Renal cortex interstitium (tissue), 15 donors: ENCODE measurements at places on chromosomes 5 and 9.

DNA sequence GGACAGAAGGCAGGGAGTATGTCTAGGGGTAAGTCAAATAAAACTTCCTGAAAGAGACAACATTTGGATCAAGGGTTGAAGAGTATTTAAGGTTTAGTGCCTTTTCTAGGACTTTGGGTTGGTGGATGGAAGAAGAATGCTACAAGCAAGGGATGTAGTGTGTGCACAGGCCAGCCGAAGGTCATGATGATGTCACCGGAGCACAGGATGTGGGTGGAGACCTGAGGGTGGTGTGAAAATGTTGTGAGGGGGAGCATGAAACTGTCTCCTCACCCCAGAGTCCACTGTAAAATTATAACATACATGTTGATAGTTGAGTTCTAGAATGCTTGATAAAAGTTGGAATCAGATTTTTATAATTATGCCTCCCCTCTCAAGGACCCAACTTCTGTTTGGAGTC lies 553.3 kb upstream of the SGCD start:
- DNase-seq: no peak

DNA sequence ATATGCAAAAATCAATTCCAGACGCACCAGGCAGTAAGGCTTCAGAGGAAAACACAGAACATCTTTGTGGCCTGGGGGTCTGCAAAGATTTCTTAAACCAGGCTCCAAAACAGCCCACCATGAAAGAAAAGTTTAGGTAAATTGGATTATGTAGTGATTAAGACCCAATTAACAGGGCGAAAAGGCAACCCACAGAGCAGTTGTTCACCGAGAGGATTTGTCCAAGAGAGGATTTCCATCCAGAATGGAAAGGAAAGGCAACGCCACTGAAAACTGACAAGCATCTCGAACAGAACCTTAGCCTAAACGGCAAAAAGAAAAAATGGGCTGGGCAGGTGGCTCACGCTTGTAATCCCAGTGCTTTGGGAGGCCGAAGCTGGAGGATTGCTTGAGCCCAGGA lies 37.4 kb downstream of the GLT6D1 start:
- no peak for DNase-seq

- no peak for DNase-seq
Observed at GRCh38 chr9:91349115-91349555, 12.6 kb downstream of the AUH start.

DNA sequence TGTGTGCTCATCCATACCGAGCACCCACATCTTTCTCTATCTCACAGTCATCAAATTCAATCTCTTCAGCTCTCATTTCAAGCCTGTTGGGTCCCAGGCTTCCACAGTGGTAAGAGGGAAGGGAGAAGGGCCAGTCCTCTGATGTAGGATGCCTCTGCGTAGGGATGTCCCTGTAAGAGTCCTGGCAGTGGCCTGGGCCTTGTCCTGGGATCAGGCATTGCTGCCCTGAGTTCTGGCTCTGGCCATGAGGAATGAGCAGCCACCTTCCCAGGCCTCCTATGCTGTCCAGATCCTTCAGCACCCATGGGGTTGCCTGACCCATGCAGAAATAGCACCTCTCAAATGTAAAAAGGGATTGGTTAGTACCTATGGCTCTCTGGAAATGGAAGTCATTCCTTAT lies 121.2 kb downstream of the EFNA5 start:
- no peak for DNase-seq

- no peak for DNase-seq
Observed at GRCh38 chr5:114223866-114224265, 138.0 kb upstream of the KCNN2 start.

GRCh38 chr9:121499427-121500164 lies at the start of gene GGTA1:
Gene GGTA1 (minus strand): TSS chr9:121499844. CDS start chr9:121467922, 31,922 bp downstream.
- DNase-seq: no peak

GRCh38 chr9:137987244-137988030 lies 109.9 kb downstream of the CACNA1B start:
- no peak for DNase-seq

GRCh38 chr5:40399349-40399748 lies 280.4 kb upstream of the PTGER4 start:
- DNase-seq: no peak

DNA sequence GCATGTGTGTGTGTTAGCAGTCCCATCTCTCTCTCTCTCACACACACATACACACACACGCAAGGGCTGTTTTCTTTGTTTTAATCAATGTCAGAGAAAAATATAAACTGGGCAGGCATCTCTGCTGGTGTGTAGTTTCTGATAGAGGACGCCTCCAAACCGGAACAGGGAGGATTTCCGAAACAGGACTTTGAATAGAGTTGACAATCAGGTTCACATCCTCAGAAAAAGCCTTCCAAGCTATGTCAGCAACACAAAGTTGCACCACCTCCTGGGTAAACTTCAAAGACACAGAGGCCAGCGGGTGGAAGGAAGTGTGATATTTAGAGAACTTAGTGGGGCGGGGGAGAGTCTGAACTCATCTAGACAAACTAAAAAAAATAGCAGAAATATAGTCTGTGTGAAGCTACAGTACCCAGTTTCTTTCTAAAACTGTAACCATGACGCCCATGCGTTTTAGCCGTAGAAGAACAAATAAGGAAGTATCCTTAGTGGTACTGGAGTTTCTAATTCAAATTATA lies 1.2 kb downstream of the ST8SIA4 start:
- DNase-seq: no peak

- DNase-seq: no peak
Observed at GRCh38 chr5:95801961-95802360, 20.6 kb downstream of the GLRX start.

DNA sequence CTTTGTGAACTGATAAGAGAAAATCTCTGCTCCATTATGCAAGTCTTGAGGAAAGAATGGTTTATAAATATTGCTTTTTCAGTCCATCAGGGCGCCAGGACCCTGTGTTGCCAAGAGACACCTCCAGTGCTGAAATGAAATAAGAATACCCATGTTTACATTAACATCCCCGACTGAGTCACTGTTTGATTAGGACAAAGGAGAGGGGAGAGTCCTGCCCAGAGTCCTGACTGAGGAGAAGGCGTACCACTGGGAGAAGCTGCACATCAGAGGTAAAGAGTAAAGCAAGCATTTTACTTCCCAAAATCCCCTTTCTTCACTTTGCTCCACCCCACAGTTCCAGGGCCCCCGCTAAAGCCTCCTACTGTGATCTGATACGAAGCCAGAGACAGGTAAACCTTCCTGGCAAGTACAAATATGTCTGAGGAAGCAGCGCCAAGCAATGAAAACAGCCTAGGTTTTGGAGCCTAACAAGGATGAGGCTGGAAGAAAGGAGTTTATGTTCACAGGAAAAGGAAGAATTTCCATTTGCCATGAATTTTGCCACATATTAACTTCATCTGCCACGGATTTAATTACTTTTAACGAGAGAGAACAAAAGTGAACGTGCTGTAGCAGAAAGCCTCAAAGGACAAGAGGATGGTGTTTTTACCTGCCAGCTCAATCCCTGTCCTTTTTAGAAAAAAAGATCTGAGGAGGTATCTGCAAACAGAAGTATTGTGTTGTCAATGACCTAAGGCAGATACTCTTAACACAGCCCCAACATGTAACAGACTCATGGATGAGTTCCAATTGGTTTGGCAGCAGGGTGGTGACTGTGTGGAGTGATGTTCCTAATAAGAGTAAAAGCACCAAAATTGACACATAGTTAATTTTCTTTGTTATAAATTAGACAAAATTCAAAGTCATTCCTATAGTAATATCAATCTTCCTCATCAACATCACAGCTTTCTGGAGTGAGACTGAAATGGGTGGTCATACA lies 209.4 kb upstream of the TLE4 start:
- no peak for DNase-seq

- DNase-seq: no peak
Observed at GRCh38 chr5:115557667-115558387, 13.3 kb upstream of the FEM1C start.

GRCh38 chr5:74673011-74673790 lies 11.8 kb upstream of the HEXB start:
- no peak for DNase-seq

- DNase-seq: no peak
Observed at GRCh38 chr9:16794871-16795639, 75.4 kb downstream of the BNC2 start.

- peak; percentile 94 for DNase-seq
Observed at GRCh38 chr5:91384671-91385430, 1.7 kb upstream of the ARRDC3 start.

DNA sequence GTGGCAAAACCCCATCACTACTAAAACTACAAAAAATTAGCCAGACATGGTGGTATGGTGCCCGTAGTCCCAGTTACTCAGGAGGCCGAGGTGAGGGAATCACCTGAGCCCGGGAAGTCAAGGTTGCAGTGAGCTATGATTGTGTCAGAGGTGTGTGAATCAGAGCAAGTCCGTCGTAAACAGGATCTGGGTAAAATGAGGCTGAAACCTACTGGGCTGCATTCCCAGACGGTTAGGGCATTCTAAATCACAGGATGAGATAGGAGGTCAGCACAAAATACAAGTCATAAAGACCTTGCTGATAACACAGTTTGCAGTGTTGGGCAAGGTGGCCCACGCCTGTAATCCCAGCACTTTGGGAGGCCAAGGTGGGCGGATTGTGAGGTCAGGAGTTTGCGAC lies 1.9 kb upstream of the CLTB start:
- DNase-seq: no peak

DNA sequence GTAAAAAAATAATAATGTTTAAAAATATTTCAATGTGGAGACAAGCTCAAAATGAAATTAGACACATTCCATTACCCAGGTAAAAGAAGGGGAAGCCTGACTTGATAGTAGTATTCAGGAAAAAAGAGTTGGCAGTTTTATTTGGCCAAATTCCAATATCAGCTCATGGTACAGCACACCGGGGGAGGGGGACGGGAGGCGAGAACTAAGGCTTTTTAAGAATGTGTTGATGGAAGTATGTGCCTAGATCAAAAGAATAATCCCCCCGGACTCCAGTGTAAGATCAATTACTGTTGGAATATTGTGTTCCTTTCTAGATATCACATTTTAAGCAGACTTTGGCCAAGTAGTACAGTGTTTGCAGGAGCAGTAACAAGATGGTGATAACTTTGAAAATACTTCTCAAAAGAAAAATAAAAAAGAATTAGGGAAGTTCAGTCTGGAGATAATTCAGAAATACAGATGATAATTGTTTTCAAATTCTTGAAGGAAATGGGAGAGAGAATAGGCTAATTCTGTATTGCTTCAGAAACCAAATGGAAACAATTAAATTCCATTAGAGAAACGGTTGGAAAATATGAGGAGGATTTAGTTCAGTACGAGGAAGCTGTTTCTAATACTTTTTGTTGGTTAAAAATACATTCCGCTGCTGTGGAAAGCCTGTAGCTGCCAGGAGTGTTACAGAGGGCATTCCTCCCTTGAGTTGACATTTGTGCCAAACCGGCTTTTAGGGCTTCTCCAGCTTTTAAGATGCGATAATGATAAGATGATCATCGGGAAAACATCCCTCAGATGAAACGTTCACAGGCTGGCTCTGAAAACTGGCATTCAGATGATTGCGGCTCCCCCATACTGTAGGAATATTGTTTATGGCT lies 98.1 kb upstream of the ERBIN start:
- no peak for DNase-seq

GRCh38 chr9:84277646-84278045 lies 62.9 kb downstream of the SLC28A3 start:
- DNase-seq: no peak

- no peak for DNase-seq
Observed at GRCh38 chr5:133847886-133848285, 120.5 kb downstream of the C5orf15 start.
